ENCODE measurements at places on chromosomes 16 and 17.
A peak's percentile ranks its signal among the peaks of the same experiment; 100 is the strongest.

DNA sequence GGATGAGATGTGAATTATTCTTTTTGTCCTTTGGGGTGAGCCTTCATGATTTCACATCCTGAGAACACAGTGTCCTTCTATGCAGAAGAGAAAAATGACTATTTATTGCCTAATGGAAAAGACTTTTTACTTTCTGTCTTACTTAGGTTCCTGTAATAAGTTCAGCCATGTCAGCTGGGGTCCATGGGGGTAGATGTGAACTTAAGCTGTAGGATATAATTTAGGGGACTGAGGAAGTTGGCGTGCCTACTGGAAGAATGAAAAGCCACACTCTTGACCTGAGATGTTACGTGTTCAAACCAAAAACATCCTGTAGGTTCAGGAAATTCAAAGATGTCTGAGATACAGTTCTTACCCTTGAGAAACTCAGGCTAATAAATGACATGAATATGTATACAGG lies 660.5 kb downstream of the TOX3 start:
- DNase-seq: no peak
- H3K27ac ChIP-seq: no peak overlapping the region
- no peaks in the 10 kb centered on the region for H3K4me1 ChIP-seq
- H3K36me3 ChIP-seq: no peaks in the 10 kb centered on the region
- H3K27me3 ChIP-seq: no peaks in the 10 kb centered on the region

GRCh38 chr16:10668322-10669045 lies 26.2 kb downstream of the TEKT5 start:
- no peaks in the 10 kb centered on the region for H3K27me3 ChIP-seq
- no peaks in the 10 kb centered on the region for H3K36me3 ChIP-seq
- no peak overlapping the region for H3K4me3 ChIP-seq
- H3K27ac ChIP-seq: no peak overlapping the region

DNA sequence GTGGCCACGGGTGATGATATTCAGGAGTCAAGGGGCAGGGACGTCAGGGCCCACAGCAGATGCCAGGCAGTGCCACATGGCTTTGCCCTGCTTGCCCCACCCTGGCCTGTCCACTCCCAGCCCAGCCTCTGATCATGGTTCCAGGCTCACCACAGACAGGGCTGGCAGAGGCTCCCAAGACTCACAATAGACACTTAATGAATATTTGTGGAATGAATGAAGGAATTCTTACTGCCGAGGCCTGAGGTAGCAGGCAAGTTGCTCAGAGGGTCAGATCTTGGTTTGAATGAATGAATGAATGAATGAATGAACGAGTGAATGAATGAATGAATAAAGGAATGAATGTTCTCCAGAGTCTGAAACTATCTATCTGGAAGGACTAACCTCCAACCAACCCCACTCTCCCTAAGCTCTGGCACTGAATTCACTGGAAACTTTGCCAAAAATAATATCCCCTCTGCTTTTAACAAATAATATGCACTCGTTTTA lies 60.9 kb downstream of the RAI1 start:
- H3K4me3 ChIP-seq: no peak overlapping the region
- DNase-seq: no peak
- H3K27ac ChIP-seq: peak overlapping the region; percentile 64
- no peaks in the 10 kb centered on the region for H3K27me3 ChIP-seq
- H3K4me1 ChIP-seq: peaks cover 51% of the 10 kb centered on the region

DNA sequence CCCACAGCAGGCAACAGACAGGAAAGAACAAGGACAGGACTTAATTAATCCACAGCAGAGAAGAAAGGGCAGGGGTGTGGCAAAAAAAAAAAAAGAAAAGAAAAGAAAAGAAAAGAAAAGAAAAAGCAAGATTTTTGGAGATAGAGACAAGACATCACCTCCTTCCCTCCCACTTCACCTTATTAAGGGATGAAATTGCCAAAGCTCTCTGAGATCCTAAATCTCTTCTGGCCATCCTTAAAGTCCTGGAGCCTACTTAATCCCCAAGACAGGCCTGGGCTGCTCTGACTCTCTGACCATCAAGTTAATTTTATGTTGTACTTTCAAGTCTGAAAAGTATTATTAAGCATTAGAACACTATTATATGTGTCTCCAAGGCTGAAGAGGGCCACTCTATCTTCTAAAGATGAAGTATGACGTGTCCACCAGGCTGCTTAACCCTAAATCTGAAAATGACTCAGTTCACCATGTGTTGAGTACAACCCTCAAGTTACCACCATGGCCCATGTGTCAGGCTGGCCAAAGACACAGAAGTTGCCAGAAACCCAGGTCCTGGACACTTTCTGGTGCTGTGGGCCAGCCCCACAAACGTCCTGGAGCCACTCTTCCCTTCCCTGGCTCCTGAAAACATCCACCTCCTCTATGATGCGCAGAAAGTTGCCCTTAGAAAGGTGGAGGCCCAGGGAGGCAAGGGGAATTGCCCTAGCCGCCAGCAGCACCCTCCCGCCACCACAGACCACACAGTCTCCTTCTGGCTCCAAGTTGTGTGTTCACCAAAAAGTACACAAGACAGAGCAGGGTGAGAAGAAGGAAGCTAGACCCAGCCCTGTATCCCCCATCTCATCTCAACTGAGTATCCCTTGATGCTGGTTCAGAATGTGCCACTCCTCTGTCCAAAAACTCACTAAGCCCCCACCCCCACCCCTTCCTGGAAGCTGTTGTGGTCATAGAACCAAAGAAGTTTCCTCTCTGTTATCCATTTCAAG lies 2.7 kb downstream of the SOCS1 start:
- H3K27me3 ChIP-seq: no peaks in the 10 kb centered on the region
- H3K36me3 ChIP-seq: no peaks in the 10 kb centered on the region
- H3K4me3 ChIP-seq: no peak overlapping the region

GRCh38 chr16:12157517-12158093 lies 181.1 kb downstream of the SNX29 start:
- no peak for DNase-seq
- no peaks in the 10 kb centered on the region for H3K4me1 ChIP-seq
- no peaks in the 10 kb centered on the region for H3K27me3 ChIP-seq
- H3K36me3 ChIP-seq: no peaks in the 10 kb centered on the region
- H3K27ac ChIP-seq: no peak overlapping the region

- peak within 1 kb of the TSS; percentile 56 for H3K4me3 ChIP-seq
- H3K27me3 ChIP-seq: peaks cover 7% of the 10 kb centered on the region
- no peak within 1 kb of the TSS for H3K27ac ChIP-seq
- H3K4me1 ChIP-seq: no peaks in the 10 kb centered on the region
- DNase-seq: no peak
- no peaks in the 10 kb centered on the region for H3K36me3 ChIP-seq
Measured at GRCh38 chr17:4739122-4740024, at the start of the genes CXCL16 and ZMYND15. Gene CXCL16, minus strand, starts transcription at chr17:4739928. Its CDS starts 589 bp downstream, at chr17:4739339. Gene ZMYND15, plus strand, starts transcription at chr17:4739833. Its CDS starts 716 bp downstream, at chr17:4740549.

DNA sequence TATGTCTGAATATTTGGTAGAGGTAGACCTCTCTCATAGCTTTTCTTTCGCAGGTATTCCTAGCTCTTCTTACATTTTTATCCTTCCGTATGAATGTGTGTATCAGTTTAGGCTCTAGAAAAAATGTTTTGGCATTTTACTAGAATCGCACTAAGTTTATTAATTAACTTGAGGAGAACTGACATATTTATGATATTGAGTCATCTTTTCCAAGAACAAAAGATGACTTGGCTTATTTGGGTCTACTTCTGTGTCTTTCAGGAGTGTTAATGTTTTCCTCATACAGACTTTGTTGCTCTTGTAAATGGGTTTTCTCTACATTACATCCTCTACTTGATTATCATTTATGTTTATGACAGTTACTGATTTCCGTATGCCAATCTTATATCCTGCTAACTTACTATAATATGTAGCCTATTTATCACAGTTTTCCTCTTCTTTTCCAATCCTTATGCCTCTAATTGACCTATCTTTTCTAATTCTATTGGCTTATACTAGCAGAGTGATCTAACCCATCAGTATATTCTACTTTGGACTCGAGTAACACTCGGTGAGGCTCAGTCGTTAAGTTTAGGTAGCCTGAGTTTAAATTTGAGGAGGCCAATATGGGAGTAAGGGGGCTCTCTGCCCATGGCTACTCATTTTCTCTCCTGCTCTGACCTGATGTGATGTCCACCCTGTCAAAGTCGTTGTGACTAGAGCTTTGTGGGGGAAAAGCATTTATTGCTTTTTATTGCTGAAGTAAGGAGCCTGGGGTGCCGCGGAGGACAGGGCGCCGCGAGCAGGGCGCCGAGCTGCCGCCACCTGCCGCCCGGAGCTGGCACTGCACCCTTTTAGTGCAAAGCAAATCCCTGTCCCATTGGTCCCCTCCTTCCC lies 20.0 kb downstream of the ST6GALNAC1 start:
- no peak overlapping the region for H3K4me3 ChIP-seq
- H3K4me1 ChIP-seq: peaks cover 3% of the 10 kb centered on the region
- peak overlapping the region; percentile 70 for H3K27ac ChIP-seq
- no peaks in the 10 kb centered on the region for H3K27me3 ChIP-seq
- peak; percentile 30 for DNase-seq
- no peaks in the 10 kb centered on the region for H3K36me3 ChIP-seq

- no peaks in the 10 kb centered on the region for H3K27me3 ChIP-seq
- H3K4me1 ChIP-seq: no peaks in the 10 kb centered on the region
- H3K4me3 ChIP-seq: no peak overlapping the region
- no peak for DNase-seq
- H3K27ac ChIP-seq: no peak overlapping the region
- no peaks in the 10 kb centered on the region for H3K36me3 ChIP-seq
Measured at GRCh38 chr17:65139101-65139764, 2.1 kb downstream of the RGS9 start.

- H3K36me3 ChIP-seq: no peaks in the 10 kb centered on the region
Measured at GRCh38 chr17:42675348-42675964, 1.3 kb downstream of the PLEKHH3 start.

DNA sequence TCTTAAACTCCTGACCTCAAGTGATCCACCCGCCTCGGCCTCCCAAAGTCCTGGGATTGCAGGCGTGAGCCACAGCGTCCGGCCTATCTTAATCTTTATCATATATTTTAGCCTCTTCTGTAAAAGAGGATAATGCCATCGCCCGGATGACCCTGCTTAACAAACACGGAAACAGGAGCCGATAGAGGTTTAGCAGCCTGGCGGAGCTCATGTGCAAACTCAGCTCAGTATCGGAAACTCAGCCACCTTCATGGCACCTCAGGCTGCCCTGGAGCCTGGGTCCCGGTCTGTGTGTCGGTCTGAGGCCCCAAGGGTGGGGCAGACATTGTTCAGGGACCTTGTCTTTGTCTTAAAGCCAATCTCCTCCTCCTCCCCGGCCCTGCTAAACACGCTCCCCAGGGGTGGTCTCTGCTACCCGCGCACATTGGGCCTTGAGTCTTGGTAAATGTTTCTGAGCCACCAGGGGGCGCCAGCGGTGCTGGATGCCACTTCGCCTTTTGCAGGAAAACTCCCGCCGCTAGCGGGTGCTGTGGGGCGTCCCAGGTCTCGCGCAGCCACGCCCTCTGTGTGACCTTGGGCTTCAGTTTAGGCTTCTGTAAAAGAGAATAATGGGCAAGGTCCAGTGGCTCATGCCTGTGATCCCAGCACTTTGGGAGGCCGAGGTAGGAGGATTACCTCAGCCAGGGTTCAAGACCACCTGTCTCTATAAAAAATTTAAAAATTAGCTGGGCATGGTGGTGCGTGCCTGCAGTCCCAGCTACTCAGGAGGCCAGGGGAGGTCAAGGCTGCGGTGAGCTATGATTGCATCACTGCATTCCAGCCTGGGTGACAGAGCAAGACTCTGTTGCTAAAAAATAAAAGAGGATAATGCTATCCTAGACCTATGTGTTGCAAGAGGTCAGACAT lies 2.7 kb downstream of the CETP start:
- H3K36me3 ChIP-seq: no peaks in the 10 kb centered on the region
- H3K4me1 ChIP-seq: no peaks in the 10 kb centered on the region
- H3K27ac ChIP-seq: no peak overlapping the region

DNA sequence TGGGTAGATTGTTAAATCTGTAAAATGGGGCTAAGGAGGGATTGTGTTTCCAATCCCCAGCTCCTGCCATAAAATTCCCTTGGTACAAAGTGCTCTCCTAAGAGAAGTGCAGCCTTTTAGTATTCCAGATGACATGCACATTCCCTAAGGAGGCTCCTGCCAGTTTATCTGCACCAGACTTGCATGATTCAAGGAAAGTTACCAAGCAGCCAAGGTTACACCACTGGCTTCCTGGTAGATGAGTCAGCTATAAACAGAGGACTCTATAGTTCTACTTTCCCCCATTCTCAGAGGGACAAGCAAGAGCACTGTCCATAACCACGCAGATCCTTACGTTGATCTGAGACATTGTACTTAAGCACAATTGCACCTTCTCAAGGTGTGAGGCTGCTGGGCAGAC lies 1.9 kb downstream of the CALB2 start:
- no peaks in the 10 kb centered on the region for H3K27me3 ChIP-seq
- no peaks in the 10 kb centered on the region for H3K4me1 ChIP-seq
- no peak for DNase-seq
- no peak overlapping the region for H3K27ac ChIP-seq
- H3K36me3 ChIP-seq: no peaks in the 10 kb centered on the region

DNA sequence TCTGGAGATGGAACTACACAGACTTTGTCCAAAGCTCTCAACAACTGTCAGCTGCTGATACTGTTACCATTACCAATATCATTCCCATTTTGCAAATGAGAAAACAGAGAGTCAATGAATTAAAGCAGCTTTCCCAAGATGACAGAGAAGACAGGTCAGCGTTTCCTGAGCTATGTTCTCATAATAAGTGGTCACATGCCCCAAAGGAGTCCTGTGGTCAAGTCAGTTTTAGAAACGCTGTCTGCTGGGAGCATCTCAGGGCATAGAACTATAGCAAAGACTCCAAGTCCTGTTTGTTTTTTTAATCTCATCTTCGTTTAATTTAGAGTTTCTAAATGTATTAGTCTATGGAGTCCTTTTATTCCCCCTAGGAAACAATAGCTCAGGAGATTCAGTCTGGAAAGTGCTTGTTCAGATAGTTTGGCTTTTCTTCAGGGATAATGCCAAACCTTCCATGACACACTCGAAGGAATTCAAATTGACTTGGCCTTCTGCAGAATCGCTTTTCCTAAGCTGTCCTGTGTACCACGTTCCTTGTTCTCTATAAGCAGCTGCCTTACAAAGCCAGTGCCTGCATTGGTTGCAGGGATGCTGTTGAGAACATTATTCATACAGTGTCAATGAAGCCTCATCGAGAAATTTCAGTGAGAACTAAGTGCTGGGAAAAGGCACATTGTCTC lies 12.1 kb downstream of the CCDC42 start:
- no peak for DNase-seq
- no peak overlapping the region for H3K4me3 ChIP-seq
- H3K27me3 ChIP-seq: no peaks in the 10 kb centered on the region
- no peaks in the 10 kb centered on the region for H3K4me1 ChIP-seq
- no peaks in the 10 kb centered on the region for H3K36me3 ChIP-seq
- no peak overlapping the region for H3K27ac ChIP-seq

GRCh38 chr16:68367030-68367429 lies 56.2 kb downstream of the PRMT7 start:
- H3K27ac ChIP-seq: no peak overlapping the region
- no peaks in the 10 kb centered on the region for H3K27me3 ChIP-seq
- H3K4me1 ChIP-seq: no peaks in the 10 kb centered on the region
- H3K36me3 ChIP-seq: no peaks in the 10 kb centered on the region

- no peaks in the 10 kb centered on the region for H3K4me1 ChIP-seq
- DNase-seq: no peak
- no peaks in the 10 kb centered on the region for H3K27me3 ChIP-seq
- H3K4me3 ChIP-seq: no peak overlapping the region
- no peaks in the 10 kb centered on the region for H3K36me3 ChIP-seq
Measured at GRCh38 chr16:83231729-83232128, 576.0 kb upstream of the HSBP1 start.

Data from Panc1 (cell line).